ENCODE measurements at places on chromosomes 5 and 9.
A peak's percentile ranks its signal among the peaks of the same experiment; 100 is the strongest.

DNA sequence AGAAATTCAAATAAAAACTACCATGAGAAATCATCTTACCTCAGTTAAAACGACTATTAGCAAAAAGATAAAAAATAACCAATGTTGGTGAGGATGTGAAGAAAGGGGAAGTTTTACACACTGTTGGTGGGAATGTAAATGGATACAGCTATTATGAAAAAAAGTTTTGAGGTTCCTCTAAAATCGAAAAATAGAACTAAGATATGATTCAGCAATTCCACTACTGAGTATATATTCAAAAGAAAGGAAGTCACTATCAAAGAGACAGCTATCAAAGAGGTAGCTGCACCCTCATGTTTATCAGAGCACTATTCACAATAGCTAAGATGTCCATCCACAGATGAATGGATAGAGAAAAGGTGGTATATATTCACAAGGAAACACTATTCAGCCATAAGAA, 1888.4 kb downstream of the MAT2B start:
- peaks cover 1% of the 10 kb centered on the region for H3K4me1 ChIP-seq
- DNase-seq = no peak
- no peaks in the 10 kb centered on the region for H3K36me3 ChIP-seq
- H3K27ac ChIP-seq = no peak overlapping the region

GRCh38 chr5:128572051-128572929, 34.2 kb upstream of the FBN2 start:
- H3K27ac ChIP-seq = no peak overlapping the region
- H3K27me3 ChIP-seq = no peaks in the 10 kb centered on the region
- no peak for DNase-seq
- no peak overlapping the region for H3K4me3 ChIP-seq
- H3K36me3 ChIP-seq = no peaks in the 10 kb centered on the region
- H3K4me1 ChIP-seq = no peaks in the 10 kb centered on the region

GRCh38 chr5:16616536-16617273, at the start of gene RETREG1:
TSS of gene RETREG1 (minus strand) at chr5:16616997. CDS start at chr5:16616971, 26 bp downstream.
- DNase-seq = peak; percentile 67
- peak within 1 kb of the TSS; percentile 84 for H3K4me3 ChIP-seq
- H3K36me3 ChIP-seq = peaks cover 2% of the 10 kb centered on the region
- H3K27ac ChIP-seq = peak within 1 kb of the TSS; percentile 64
- peaks cover 12% of the 10 kb centered on the region for H3K4me1 ChIP-seq
- H3K27me3 ChIP-seq = peaks cover 17% of the 10 kb centered on the region

DNA sequence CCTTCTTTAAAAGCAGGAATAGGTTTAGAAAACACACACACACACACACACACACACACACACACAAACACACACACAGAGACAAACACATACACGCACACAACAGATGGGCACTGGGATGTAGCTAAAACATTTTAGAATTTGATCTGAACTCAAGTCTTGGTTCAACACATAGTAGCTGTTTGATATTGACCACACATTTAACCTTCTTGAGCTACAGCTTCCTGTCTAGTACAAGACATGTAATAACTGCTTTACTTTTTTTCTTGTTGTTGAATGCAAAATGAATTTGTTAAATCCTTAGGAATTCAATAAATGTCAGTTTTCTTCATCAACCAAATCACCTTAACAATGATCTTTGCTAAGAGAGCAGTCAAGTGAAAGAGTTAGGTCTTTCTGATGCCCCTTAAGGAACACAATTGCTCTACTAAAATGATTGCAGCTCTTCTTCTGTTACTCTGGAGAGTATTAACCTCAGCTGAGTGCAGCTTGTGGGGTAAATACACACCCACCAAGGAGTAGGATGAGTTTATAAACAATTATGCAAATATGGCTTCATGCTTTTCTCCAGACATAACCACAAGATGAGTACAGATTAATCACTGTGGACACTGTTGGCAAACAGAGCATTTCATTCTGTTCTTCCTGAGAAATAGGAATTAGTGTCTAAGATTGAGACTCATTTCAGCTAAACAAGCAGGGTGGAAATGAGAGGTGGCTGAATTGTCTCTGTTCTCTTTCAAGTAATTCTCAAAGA, 302.9 kb upstream of the PAPPA start:
- no peak overlapping the region for H3K4me3 ChIP-seq
- H3K27me3 ChIP-seq = no peaks in the 10 kb centered on the region
- H3K27ac ChIP-seq = no peak overlapping the region
- DNase-seq = no peak
- H3K4me1 ChIP-seq = no peaks in the 10 kb centered on the region
- no peaks in the 10 kb centered on the region for H3K36me3 ChIP-seq

DNA sequence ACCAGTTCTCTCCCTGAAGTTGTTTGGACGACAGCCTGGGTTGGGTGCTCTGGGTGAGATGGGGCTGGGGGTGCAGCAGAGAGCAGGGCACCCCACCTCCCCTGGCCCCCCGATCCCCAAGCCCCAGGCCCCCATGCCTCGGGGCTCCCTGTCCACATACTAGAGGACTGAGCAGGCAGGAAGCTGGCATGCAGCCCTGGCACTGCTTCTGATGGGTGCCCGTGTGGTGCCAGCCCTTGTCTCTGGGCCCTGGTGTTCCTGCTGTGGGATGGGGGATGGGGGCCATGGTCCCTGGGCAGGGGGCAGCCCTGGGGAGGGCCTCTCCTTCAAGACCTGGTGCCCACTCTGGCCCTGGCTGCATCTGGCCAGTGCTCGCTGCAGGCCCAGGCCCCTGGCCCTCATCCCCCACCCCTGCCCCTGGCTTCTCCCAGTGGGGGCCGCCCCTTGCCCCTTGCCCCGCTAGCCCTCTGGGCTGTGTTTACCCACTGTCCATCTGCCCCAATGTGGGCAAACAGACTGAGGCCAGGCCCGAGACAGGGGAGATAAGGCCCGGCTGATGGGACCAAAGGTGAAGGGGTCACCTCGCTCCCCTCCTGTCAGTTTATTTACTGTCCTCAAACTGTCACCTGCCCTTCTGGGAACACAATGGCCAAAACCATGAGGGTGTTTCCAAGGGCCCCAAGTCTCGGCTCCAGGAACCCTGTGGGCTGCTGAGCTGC, 67.3 kb upstream of the RXRA start:
- no peaks in the 10 kb centered on the region for H3K36me3 ChIP-seq
- no peak for DNase-seq
- H3K4me1 ChIP-seq = peaks cover 4% of the 10 kb centered on the region
- no peak overlapping the region for H3K4me3 ChIP-seq
- peaks cover 6% of the 10 kb centered on the region for H3K27me3 ChIP-seq
- no peak overlapping the region for H3K27ac ChIP-seq

DNA sequence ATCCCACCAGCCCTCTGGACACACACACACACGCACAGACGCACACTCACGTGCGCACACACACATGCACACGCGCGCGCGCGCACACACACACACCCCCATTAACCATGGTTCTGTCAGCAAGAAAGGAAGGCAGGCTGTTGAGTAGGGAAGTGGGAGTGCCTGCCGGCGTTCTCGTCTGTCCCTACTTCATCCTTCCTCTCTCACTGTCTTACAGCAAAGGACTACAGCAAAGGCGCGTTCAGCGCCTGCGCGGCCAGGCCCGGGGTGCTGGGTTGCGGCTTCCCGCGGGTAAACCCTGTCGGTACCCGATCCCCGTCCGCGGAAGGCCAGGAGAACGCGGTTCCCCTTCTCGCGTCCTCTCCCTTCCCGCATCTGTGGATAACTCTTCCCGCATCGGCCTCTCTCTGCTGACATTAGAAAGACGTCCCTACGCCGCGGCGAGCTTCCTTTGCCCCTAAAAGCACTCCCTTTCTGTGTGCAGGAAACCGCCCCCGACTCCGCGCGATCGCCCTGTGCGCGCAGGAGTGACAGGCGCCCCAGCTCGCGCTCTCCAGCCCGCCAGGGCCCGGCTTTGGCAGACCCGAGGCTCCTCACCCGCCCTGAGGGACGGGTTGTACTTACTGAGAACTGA, 219.2 kb downstream of the AGTPBP1 start:
- peak overlapping the region; percentile 55 for H3K4me3 ChIP-seq
- no peaks in the 10 kb centered on the region for H3K36me3 ChIP-seq
- no peak for DNase-seq
- peaks cover 36% of the 10 kb centered on the region for H3K27me3 ChIP-seq

GRCh38 chr5:13427827-13428557, 516.5 kb downstream of the DNAH5 start:
- H3K27me3 ChIP-seq = no peaks in the 10 kb centered on the region
- no peak for DNase-seq
- H3K27ac ChIP-seq = no peak overlapping the region
- no peaks in the 10 kb centered on the region for H3K4me1 ChIP-seq

- no peaks in the 10 kb centered on the region for H3K4me1 ChIP-seq
- H3K27ac ChIP-seq = no peak overlapping the region
- H3K4me3 ChIP-seq = no peak overlapping the region
- no peak for DNase-seq
- H3K27me3 ChIP-seq = no peaks in the 10 kb centered on the region
These were observed 13.3 kb upstream of the FEM1C start for GRCh38 chr5:115557667-115558387.

DNA sequence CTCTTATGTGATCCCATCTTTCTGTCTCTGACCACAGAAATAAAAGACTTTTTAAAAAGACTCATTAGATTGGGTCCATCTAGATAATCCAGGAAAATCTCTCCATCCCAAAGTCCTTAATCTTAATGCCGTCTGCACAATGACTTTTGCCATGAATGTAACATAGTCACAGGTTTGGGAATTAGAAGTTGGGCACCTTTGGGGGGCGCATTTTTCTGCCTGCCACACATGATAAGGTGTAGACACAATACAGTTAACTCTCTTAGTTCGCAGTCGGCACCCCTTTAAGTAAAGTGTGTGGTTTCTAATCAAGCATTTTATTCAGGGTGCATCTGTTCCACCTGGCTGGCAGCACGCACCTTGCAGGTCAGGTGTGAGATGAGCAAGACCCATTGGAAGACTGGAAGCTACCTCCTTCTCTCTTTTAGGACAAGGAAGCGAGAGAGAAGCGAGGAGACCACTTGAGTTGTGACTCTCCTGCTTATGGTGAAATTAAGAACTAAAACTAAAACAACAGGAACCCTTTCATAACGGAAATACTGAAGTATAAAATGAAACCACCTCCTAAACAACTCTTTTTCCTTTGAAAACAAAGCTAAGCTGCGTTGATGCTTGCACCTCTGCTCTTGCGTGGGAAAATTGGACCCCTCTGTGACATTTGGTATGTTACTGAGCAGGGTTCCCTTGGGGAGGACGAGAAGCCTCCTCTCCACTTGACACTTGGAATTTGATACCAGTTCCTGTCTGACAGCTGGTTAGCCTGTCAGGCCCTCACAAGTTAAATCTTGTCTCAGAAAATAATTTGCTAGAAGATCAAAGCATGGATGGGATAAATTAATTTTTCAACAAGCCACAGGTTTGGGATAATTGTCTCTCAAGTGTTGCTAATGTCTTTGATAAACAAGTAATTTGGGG, 304.6 kb upstream of the DMRT1 start:
- H3K4me3 ChIP-seq = peak overlapping the region; percentile 42
- peaks cover 13% of the 10 kb centered on the region for H3K4me1 ChIP-seq
- DNase-seq = no peak
- H3K36me3 ChIP-seq = no peaks in the 10 kb centered on the region

- H3K27me3 ChIP-seq = peaks cover 2% of the 10 kb centered on the region
- H3K27ac ChIP-seq = no peak overlapping the region
- no peaks in the 10 kb centered on the region for H3K4me1 ChIP-seq
- DNase-seq = no peak
- H3K36me3 ChIP-seq = no peaks in the 10 kb centered on the region
These were observed 231.6 kb downstream of the SLF1 start for GRCh38 chr5:94849821-94850736.

DNA sequence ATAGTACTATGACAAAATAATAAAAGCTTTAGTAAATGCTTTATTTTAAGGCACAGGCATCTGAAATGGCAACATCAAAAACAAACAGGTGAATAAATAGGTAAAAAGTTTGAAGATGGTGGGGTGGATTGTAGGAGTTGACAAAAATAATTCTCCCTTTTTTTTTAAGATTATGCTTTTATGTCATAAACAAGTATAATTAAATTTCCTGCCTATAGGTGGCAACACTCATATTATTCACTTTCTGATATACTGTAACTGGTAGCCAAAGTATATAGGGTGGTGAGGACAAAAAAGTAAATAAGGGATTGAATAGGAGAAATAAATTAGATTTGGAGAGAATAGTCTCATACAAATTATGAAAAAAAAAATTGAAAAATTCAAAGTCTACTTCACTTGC, 120.0 kb upstream of the ACOT12 start:
- no peak overlapping the region for H3K4me3 ChIP-seq
- no peaks in the 10 kb centered on the region for H3K4me1 ChIP-seq
- H3K27ac ChIP-seq = no peak overlapping the region
- DNase-seq = no peak
- H3K27me3 ChIP-seq = no peaks in the 10 kb centered on the region

DNA sequence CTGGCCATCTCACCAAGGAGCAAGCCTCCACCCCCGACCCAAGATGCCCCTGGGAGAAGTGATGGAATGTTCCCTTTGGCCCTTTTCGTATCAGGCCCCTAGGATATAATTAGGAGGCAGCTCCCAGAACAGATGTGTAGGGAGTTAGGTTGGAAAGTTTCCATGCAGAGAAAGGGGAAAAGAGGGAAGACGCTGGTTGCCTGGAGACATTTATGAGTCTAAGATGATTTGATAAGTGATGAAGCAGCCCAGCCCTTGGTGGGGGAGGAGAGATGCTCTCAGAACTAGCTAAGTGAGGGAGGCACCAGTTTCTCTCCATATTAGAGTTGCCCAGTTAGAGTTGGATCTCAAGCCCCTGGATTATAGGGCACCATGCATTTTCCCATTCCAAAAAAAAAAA, 137.5 kb downstream of the GNA14 start:
- no peak for DNase-seq
- no peak overlapping the region for H3K4me3 ChIP-seq
- peaks cover 3% of the 10 kb centered on the region for H3K27me3 ChIP-seq
- no peak overlapping the region for H3K27ac ChIP-seq

GRCh38 chr5:151121665-151122064, 35.9 kb downstream of the ANXA6 start:
- H3K4me3 ChIP-seq = no peak overlapping the region
- H3K36me3 ChIP-seq = peaks cover 85% of the 10 kb centered on the region
- DNase-seq = no peak
- no peaks in the 10 kb centered on the region for H3K27me3 ChIP-seq

DNA sequence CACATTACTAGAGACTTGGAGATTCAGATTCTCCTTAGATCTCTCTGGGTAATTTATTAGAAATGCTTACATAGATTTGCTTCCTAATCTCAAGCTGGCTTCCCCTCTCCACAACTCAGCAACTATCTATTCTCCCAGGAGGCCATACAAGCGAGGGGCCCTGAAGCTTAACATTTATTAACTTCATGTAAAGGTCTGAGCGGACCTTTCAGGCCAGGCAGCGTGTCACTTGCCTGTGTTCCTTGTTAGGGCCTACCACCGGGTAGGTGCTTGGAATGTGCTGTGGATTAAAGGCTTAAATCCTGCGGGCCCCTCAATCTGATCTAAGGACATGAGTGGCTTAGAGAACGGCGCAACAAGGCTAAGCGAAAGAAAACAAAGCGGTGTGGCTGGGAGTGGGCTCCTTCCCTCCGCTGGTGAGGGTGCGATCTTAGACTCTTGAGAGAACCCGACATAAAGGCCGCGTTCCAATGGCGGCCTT, 712 bp upstream of the HSPA4 start:
- H3K27me3 ChIP-seq = no peaks in the 10 kb centered on the region
- peaks cover 68% of the 10 kb centered on the region for H3K4me1 ChIP-seq
- H3K4me3 ChIP-seq = peak overlapping the region; percentile 96

GRCh38 chr5:65446682-65447081, 35.0 kb downstream of the ADAMTS6 start:
- no peaks in the 10 kb centered on the region for H3K36me3 ChIP-seq
- no peak overlapping the region for H3K4me3 ChIP-seq
- no peak for DNase-seq
- H3K27ac ChIP-seq = no peak overlapping the region
- no peaks in the 10 kb centered on the region for H3K4me1 ChIP-seq
- no peaks in the 10 kb centered on the region for H3K27me3 ChIP-seq

Measured in activated B cell treated with CpG ODN at 0.5 μM for 24 hours (primary cell).